ENCODE measurements at places on chromosomes 4 and X.
A peak's percentile ranks its signal among the peaks of the same experiment; 100 is the strongest.

GRCh38 chr4:147780137-147780777 lies 48.4 kb downstream of the ARHGAP10 start:
- DNase-seq, result no peak

- no peak for DNase-seq
These were observed 284.2 kb downstream of the RCHY1 start for GRCh38 chr4:75229806-75230570.

DNA sequence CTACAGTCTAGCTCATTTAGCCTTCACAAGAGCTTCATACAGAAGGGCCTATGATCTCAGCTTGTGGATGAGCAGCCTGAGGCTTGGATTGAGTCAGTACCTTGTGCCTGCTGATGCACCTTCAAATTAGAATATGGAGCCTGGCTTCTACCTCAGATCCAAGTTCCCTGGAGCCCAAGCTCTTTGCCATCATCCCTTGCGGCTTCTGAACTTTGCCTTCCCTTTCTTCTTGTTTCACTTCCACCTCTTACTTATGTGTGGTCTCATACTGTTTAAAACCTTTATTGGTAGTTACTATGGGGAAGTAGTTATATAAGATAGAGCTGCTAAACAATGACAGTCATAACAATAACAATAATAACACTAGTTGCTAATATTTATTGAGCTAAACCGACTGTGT lies 84.3 kb upstream of the AFF2 start:
- no peak for DNase-seq

- DNase-seq, result no peak
These were observed 441.7 kb downstream of the ARAP2 start for GRCh38 chr4:35802644-35803043.

DNA sequence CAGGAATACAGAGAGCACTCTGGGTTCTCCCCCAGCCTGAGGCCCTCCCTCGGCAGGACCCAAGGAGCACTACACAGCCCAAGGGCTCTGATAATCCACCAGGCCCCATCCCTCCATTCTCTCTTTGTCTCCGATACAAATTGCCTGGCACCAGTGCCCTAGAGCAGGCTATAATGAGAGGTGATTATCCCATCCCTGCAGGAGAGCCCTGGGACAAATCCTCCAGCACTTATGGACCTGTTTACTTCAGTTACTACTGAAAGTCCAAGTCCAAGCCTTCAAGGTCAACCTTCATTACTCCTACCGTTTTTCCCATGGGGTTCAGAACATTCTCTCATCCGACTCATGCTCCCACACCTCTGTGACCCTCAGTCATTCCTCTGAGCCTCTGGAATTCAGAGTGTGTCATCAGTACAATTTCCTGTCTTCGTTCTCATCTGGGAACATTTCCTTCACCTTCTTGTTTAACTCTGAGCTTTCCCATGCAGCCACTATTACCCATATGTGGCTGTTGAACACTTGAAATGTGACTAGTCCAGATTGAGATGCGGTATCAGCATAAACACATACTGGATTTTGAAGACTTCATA lies 299.0 kb downstream of the RAPGEF2 start:
- no peak for DNase-seq

- peak; percentile 41 for DNase-seq
These were observed 25.7 kb upstream of the MND1 start for GRCh38 chr4:153318696-153319320.

- no peak for DNase-seq
These were observed 153.0 kb upstream of the SCML1 start for GRCh38 chrX:17584248-17584681.

Data from NCI-H526 treated with DMSO at 0.1 percent for 48 hours (cell line).